Activated T-helper 1 cell treated with anti-CD3 and anti-CD28 coated beads, Interleukin-2, amount 50 U/mL, for 16 hours (primary cell): ENCODE measurements at places on chromosomes 3 and 15.
A peak's percentile ranks its signal among the peaks of the same experiment; 100 is the strongest.

- DNase-seq: no peak
Measured at GRCh38 chr3:13264468-13264795, 155.7 kb downstream of the NUP210 start.

- DNase-seq: no peak
Measured at GRCh38 chr3:188480011-188480410, 326.1 kb downstream of the LPP start.

GRCh38 chr3:5186858-5187155, 700 bp upstream of the EDEM1 start:
- DNase-seq: no peak

DNA sequence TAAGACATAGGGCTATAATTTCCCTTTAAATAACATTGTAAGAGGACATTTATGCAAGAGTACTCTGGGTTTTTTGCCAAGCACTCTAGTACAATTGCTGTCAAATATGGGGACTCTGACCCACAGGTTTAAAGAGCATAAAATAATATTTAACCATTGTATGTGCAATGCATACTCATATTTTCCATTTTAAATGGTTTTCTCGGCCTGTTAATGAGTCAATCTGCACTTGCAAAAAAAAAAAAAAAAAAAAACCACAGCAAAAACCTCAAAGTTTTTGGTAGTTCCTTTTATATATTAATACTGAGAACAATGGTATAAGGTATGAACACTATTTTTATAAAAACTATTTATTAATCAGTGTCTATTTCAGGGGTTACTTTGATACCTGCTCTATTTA, 304.0 kb upstream of the CBLB start:
- no peak for DNase-seq

DNA sequence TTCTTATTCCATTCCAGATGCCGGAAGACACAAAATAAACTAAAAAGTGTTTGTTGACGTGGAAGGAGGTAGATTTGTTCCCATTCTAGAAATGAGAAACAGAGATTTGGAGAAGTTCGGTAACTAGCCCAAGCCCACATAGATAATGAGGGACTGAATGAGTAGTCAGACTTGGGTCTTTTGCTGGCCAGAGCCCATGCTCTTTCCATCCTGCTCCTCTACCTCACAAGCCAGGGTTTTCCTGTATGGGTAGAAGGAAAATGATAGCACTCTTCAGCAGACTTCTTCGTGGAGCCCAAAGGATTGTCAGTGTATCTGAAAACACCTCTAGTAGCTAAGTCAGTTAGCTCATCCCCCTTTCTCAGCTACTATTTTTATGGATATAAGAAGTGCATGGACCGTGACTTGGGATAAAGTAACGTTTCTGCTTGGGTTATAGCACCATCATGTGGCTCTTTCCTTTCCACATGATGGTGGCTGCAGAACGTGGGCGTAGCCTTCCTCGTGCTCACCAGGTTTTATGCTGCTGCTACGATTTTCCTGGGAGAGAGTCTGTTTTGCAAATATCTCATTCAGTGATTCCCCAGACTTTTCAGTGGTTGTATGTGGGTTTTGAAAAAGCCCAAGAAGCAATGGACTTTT, 84.6 kb downstream of the DGKG start:
- no peak for DNase-seq

DNA sequence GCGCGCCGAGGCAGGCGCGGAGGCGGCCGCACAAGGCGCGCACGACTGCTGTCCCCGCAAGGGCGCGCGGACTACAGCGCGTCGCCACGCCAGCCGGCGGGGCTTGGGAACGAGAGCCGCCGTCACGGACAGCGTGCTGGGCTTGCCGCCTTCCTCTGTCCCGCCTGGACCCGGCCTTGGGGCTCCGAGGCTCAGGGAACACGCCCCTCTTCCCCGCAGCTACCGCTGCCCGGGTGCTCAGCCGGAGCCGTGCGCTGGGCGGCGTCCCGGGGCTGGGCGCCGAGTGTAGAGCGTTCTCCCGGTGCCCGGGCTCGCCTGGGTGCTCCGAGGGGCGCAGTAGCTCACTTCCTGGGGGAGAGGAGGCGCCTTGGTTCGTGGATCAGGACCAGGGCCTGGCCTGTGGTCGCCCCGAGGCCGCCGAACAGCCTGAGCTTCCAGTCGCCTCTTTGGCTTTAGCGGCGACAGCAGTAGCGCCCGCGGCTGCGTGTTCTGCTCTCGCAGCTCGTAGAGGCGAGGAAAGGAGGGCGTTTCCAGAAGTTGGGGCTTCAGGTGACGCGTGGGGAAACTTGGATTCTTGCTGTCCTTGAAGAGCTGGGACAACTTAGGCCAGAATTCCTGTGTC, 226.7 kb upstream of the C2CD4B start:
- no peak for DNase-seq

DNA sequence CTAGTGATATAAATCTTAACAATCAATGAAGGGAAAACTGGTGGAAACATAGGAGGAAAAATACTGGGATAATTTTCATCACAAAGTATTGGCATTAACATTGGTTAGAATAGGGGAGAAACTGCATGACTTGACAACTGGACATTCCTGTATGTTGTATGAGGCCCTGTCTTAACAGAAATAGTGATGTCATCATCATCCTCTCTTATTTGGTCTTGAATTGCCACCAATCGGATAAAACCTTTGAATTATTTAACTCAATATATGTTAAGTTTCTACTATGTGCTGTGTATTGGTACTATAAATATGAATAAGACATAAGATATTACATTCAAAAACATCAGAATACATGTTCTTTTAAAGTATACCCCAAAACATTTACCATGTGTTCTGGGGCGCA, 130.1 kb upstream of the CCDC54 start:
- DNase-seq: no peak

- peak; percentile 26 for DNase-seq
Measured at GRCh38 chr15:77966540-77967234, 110.8 kb downstream of the TBC1D2B start.

DNA sequence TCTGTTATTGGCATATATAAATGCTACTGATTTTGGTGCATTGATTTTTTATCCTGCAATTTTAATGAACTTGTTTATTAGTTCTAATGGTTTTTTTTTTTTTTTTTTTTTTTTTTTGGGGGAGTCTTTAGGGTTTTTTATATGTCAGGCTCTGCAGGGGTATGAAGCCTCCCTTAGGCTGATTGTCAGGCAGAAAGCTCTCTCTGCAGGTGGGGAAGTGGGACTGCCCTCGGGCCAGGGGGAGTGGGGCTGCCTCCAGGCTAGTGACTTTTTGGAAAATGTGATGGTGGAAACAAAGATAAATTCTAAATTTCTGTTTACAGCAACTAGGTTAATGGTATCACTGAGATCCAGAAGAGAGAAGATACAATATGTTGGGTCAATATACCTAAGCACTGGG, 14.4 kb upstream of the NAALADL2 start:
- no peak for DNase-seq
